ENCODE measurements at places on chromosomes 1 and 21.

GRCh38 chr1:206600527-206600926, 11.7 kb downstream of the EIF2D start:
- no peak for DNase-seq

DNA sequence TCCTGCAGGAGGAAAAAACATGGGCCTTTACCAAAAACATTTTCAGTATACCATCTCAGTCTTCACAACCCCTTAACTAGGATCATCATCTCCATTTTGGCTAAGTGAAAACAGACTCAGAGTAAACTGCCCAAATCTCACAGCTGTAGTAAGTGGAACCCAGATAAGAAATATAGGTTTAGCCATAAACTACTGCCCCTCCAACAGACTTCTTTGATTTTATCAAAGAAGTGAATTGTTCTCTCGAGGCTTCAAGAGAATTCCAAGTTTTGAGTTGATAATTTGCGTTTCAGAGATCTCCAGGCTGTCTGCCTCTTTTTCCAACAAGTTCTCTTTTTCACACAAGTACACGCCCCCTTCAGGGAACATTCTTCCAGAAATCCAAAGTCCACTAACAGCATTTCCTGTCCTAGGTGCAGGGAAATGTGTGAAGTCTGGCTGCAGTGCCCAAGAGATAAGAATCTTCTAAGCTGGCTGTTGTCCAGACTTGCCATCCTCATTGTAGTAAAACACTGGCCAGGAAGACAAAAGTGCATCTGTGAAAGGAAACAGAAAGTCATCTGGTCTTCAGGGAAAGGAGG, 30.8 kb downstream of the RNF19B start:
- DNase-seq, result no peak

DNA sequence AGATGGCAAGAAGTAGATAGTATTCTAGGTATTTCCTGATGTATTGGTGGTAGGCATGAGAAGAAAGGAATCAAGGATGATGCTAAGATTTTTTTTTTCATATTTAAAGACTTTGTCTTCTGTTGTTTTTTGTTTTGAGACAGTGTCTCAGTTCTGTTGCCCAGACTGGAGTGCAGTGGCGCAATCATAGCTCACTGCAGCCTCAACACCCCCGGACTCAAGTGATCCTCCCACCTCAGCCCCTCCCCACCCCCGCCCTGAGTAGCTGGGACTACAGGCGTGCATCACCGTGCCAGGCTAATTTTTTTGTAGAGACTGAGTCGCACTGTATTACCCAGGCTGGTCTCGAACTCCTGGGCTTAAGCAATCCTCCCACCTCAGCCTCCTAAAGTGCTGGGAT, 2.8 kb upstream of the CAPZB start:
- no peak for DNase-seq

DNA sequence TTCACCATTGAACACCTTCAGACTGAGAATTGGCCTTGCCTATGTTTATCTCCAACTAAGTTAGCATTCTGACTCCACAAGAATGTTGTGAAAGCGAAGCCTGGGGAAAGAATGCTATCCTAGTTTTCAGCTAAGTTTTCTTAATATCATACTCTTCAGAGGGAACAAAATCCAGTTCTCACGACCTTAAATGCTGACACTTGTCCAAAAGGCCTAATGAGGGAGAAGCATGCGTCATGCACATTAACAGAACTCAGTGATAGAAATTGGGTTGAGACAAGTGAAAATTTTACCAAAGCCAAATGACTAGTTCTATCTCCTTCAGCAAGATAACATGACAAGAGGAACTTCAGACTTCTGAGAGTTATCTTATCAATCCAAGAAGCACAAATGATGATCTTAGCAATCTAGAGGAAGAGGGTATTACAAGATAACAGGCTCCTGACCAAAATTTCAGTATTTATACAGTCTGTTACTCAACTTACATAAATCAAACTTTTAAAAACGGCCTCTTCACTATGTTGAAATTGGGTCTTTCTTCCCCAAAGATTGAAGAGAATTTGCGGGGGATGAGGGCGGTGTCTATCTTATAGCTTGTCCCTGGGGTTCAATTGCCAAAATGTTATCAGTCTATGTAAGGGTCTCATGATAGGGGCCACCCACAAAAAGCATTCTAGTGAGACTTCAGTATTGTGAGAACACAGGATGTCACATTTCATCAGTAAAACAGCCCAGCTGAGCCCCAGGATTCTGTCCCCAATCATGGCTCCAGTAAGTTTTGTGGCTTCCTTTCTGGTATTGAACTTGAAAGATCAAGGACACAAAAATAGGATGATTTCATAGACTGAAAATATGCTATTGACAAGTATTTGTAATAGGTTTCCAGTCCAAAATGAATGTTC, 26.5 kb upstream of the SLC45A3 start:
- peak; percentile 49 for DNase-seq

DNA sequence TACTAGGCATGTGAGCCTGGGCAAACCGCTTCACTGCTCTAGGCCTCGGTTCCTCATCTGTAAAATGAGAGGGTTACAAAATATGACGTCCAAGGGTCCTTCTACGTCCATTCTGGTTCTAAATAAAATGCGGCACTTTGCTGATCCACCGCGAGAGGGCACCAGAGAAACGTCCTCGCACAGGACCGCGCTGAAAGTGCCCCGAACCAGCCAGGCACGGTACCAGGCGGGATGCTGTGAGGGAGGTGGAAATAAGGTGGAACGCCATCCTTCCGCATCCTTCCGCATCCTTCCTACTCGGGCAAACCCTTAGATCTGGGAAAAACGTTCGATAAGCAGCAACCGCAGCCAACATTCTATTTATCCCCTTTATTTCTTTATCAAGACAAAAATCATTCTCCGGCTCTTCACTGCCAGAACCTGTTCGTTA, 60.3 kb upstream of the KRTAP19-8 start:
- DNase-seq, result peak; percentile 62

DNA sequence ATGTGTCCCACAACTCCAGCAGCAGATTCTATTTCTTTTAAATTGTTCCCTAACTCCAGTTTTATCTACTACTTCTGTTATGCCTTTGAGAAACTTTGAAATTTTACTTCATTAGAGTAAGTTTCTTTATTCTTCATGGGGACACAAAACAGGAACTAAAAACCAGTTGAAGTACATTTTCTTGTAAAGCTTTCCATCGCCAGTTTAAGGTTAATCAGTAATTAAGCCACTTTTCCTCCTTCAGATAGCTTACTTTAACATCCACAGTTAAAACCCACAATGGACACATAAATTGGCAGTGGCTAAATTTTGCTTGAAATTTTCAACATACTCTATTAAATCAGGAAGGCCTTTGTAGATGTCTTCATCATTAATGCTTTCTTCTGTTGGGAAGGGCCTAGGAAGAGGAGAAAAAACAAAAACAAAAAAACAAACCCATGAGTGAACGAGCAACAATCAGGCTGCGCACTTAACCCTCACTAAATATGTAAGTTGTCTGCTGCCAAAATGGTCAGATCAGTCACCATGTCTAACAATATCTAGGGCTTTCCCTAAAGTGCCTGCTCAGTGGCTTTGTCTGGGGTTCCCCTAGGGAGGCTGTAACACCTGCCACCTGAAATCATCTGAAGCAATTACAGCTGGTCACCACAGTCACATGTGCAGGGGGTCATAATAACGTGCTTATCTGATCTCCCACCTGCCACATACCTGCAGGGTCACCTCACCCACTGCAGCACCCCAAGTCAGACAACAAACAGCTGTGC, 187.9 kb downstream of the VAV3 start:
- no peak for DNase-seq

- DNase-seq, result no peak
These were observed 198.8 kb downstream of the COL24A1 start for GRCh38 chr1:85957760-85958159.

DNA sequence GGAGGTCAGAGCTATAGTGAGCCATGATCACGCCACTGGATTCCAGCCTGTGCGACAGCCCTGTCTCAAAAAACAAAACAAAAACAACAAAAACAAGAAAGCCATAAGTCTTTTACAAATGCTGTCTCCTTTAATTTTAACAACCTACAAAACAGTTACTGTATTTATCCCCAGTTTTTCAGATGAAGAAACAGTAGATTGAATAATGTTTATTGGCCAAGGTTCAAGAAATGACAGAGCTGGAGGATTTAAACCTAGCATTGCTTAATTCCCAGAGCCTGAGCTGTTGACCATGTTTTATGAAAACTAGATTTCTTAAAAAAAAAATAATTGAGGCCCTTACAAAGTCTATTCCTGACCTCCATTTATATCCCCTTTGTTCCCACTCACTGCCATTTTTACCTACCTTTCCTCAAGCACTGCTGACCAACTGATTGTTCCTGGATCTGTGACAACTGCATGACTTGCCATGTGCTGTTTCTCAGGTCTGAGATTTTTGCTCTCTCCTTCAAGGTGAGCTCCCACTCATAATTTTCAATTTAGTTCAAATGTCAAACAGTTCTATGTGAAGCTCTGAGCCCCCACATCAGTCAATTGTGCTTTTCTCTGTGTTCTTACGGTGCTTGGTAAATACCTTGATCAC, 140.8 kb downstream of the CHRM3 start:
- no peak for DNase-seq

DNA sequence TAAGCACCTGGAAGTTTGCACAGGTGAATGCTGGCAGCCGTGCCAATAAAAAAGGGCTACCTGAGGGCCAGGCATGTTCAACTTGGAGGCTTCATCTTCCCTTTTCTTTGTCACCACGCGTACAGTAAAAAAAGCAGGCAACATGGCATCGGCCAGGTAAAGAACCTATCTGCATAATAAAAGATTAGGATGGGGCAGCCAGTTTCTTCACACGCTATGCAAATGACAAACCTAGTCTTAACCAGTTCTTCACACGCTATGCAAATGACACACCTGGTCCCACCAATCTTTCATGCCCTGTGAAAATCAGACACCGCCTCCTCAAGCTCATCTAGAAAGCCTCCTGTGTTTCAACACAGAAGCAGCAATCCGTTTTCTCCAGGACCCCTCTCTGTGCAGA, 413.4 kb downstream of the HLX start:
- no peak for DNase-seq

- DNase-seq, result no peak
These were observed 443.0 kb downstream of the PTPRU start for GRCh38 chr1:29679316-29679715.

DNA sequence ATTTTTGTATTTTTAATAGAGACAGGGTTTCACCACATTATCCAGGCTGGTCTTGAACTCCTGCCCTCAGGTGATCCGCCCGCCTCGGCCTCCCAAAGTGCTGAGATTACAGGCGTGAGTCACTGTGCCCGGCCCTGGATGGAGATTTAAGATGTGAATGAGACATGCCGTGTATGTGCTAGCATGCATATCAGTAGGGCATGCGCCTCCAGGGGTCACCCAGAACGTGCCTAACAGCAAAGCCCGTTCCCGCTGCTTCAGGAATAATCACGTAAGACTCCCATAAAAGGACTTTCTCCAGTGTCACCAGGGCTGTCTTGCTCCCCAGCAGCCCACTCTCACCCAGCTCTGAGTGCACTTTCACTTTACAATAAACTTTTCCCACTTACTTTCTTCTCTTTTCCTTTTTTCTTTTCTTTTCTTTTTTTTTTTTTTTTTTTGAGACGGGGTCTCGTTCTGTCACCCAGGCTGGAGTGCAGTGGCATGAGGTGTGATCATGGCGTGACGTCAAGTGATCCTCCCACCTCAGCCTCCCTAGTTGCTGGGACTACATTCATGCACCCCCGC, 46.9 kb upstream of the DISP3 start:
- DNase-seq, result no peak

- DNase-seq, result no peak
These were observed 88.9 kb upstream of the NGF start for GRCh38 chr1:115426956-115427355.

GRCh38 chr1:6465461-6466005, 440 bp downstream of the TNFRSF25 start:
- no peak for DNase-seq

DNA sequence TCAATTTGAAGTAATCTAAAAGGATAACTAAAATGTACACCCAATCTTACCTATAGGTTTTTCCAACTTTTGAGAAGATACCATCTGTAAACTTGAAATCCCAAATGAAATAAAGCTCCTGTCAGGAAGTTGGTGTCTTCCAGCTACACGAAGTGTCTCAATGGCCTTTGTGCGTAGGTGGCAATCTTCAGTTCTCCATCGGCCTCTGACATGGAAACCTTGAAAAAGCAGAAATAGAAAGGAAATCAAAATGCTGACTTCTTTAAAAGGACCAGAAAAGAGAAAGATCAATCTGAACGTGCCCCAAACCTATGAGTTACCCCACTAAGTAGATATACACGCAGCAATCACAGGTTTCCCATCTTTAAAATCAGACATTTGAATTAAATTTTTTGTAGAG, 10.0 kb downstream of the MKNK1 start:
- peak; percentile 92 for DNase-seq
